ENCODE measurements at places on chromosomes 3 and 15.

DNA sequence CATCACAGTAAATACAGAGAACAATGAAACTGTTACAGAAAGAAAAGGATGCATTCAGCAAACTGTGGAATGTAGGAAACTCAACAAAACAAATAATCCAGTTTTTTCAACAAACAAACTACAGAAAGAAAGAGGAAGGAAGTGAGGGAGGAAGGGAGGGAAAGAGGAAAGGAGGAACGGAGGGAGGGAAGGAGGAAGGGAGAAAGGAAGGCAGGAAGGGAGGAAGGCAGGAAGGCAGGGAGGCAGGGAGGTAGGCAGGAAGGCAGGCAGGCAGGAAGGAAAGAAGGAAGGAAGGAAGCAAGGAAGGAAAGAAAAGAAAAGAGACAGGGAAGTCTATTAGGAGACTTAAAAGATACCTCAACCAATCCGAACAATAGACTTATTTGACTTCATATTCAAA, 135.7 kb downstream of the EFHB start:
- DNase-seq: no peak

DNA sequence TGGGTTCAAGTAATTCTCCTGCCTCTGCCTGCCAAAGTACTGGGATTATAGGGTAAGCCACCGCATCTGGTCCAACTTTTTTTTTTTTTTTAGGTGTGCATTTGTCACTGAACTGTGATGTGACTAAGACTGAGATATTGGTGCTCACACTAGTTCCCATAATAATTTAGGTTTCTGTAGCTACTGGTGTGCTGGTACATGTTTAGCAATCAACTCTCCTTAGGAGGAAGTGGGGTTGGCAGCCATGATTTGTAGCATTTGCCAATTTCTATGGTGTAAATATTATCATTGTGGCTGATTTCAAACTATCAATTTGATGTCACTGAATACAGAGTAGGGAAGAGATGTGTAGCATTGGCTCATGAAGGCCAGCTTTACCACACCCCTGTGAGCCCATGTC, 372.7 kb downstream of the EDEM1 start:
- no peak for DNase-seq

DNA sequence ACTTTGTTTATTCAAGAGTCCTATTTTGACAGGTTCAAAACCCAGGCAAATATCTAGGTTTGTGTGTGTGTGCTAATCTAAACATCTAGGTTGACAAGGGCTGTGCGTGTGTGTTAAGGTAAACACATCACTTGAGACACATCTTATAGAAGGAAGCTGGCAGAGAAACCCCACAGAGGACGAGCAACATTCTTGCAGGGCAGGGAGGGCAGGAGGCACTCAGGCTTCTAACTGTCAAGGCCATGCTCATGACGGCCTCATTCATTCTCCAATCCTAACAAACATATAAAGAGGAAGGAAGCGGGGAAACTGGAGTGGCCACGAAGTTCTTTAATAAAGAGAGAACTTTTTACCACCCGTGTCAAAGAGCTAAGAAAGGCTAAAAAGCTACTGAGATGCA, 43.4 kb downstream of the SLCO2A1 start:
- no peak for DNase-seq

DNA sequence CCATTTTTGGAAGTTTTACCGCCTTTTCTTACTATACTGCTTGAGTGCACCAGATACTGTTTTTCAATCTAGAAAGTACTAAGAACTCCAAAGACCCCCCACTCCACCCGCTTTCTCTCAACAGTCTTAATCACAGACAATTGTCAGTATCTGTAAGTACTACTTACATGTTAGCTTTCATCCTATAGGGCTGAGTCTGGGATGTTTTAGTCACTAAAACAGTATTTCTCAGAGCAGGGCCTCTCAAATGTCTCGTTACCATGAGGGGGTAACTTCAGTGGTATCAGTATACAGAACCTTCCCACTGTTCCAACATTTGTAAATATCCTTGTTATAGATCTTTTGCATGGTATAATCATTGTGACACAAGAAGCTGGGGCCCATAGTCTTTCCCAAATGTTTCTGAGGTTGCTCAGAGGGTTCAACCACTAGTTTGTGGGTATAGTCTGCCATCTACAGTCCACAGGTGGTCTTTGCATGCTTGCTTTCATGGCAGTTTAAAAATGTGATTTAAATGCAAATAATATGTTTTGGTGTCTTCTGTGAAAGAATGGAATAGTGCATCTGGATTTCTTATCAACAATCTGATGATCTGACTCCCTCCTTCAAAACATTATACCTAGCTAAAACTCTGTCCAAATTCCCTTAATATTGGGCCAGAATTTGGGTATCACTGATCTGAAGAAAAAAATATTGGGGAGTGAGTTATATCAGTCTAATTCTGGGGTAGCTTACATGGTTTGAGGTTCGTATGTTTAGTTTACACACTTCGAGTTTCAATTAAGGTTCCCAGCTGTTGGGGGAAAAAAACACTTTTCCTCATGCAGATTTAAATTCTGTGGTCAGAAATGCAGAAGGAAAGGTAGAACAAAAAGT, 18.0 kb upstream of the DNAJC13 start:
- DNase-seq: peak; percentile 20

GRCh38 chr3:5389057-5389456, 201.6 kb downstream of the EDEM1 start:
- DNase-seq: no peak

DNA sequence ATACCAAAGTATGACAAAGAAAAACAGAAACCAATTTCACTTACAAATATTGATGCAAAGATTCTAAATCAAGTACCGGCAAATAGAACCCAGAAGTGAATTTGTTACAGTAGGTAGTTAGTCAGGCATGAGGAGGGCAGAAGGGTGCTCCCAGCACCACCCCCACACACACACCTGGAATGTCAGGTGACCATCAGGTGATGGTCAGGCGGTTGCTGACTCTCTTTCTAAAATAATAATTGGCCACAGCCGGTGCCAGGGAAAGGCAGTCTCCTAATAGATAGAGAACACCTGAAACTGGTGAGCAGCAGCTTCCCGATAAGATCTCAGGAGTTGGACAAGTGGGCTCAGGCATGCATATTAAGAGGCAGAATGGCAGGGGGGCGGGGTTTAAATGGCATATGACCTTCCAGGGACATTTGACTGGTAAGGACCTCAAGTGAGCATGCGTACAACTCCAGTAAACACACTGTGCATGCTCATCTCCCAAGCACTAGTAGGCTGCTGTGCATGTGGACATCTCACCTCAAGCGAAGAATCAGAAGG, 131.1 kb downstream of the ANO10 start:
- DNase-seq: no peak

- no peak for DNase-seq
These were observed 10.6 kb upstream of the SH3BP5 start for GRCh38 chr3:15342945-15343344.

GRCh38 chr3:18585004-18585968, 160.1 kb upstream of the SATB1 start:
- DNase-seq: no peak

- DNase-seq: no peak
These were observed 51.9 kb downstream of the NKIRAS1 start for GRCh38 chr3:23864931-23865330.

- no peak for DNase-seq
These were observed 1081.5 kb downstream of the FHIT start for GRCh38 chr3:60169755-60170154.

DNA sequence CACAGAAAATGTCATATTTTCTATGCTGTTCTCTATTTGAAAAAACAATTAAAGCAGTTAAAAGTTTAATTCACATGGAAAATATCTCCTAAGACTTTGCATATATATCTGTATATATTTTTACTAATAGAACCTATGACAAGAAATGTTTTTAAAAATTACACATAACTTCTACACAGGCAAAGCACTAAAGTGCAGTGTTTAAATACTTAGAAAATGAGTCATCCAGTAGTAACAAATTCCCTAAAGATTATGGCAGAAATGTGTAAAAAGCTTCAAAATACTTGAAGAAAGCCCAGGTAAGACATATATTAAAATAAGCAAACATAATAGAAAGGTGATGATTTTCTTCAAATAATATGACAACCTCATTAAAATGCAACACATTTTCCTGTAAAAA, 236.6 kb downstream of the TBC1D5 start:
- DNase-seq: no peak

DNA sequence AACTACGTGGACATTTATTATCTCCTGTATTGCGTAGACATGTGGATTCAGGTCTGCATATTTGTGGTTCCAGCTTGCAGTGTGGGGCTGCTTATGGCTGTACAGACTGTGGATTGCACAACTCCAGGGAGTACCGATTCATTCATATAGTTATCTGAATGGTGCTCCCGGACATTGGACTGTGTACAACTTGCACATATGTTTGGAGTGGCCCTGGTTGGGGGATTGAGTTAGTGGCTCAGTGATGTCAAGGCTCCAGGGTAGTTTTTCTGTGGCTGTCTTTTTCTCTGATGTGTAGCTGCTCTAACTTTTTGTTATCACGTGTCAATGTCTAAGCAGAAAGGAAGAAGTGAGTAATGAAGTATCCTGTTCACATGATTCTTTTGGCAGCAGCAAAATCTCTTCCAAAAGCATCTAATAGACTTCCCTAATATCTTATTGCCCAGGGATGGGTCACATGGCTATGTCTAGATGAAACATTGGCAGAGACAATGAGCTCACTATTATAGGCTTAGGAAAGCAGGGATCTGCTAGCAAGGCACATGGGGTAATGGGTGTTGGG, 15.8 kb downstream of the ST3GAL6 start:
- DNase-seq: peak; percentile 96

DNA sequence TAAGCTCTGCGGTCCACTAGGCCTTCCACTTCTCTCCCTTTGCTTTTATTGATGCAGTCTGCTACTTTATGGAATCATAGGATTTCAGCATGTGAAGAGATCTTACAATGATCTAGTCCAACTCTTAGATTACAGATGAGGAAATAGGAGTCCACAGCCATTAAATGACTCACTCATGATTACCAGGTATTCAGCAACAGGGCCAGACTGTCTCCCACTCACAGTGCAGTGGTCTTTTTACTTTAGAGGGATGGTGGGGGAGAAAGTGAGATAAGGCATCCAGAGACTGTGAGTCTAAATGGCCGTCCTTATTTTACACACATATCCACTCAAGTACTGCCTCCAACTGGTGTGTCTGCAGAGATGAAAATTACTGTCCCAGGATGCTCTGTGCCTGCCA, 88.5 kb upstream of the SKOR1 start:
- no peak for DNase-seq

- no peak for DNase-seq
These were observed 59.4 kb upstream of the IMPG2 start for GRCh38 chr3:101379658-101380376.

DNA sequence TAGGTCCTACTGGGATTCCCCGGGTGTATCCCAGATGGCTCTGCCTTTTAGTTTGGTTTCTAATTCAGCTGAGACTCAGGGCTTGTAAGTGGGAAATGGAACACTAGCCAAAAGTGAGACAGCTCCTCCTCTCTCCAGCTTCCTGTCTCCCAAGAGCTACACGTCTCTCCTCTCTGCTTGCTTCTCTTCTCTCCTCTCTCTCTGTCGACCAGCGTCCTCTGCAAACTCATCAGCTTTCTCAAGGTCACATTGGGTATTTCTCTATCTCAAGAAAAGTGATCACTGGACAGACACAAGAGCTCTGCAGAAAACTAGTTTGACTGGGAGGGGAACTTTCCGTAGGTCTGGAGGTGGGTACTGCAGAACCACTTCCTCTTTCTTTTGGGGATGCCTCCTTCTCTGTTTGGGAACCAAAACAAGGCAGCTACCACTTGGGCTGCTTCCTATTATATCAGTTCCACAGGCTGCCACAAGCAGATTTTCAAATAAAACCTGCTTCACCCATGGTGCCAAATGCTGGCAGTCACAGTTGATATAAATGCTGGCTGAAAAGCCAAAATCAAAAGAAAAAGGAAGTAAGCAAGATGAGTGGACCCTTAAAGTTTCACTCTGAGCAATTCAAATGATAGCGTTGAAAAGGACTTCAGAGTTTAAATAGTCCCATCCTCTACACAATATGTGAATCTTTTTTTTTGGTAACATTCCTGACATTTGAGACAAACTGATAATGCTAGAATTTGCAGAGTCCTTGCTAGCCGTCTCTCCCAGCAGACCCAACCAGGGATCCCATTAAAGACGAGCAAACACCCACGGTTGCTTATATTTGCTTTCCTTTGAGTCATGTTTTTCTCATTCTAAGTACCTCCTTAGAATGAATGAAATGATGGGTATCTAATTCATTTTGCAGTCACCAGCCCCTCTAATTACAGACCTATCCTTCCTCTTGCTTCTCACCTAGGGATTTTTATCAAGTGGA, 7.2 kb upstream of the DYNC1LI1 start:
- no peak for DNase-seq

GRCh38 chr3:13595485-13595884, 46.6 kb downstream of the FBLN2 start:
- no peak for DNase-seq

GRCh38 chr3:129068291-129068886, 7.8 kb downstream of the GP9 start:
- DNase-seq: no peak

DNA sequence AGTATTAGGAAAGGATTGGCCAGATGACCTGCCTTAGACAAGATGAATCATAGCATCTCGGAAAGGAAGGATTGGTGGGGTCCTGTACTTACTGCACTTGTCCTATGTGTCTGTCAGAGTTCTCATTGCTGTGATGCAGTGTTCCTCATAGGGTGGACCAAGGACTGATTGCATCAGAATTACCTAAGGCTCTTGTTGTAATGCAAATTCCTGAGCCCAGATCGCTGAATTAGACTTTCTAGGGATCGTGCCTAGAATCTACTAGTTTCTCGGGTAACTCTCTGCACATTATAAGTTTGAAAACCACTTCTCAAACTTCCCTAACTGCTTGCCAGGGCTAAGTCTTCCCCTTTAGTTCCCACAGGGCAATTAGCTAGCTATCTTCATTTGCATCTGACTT, 74.9 kb upstream of the SKOR1 start:
- DNase-seq: peak; percentile 15

GRCh38 chr3:159882790-159883779, 105.5 kb upstream of the IL12A start:
- peak; percentile 67 for DNase-seq

GRCh38 chr15:70439304-70439877, 324.0 kb downstream of the UACA start:
- no peak for DNase-seq

DNA sequence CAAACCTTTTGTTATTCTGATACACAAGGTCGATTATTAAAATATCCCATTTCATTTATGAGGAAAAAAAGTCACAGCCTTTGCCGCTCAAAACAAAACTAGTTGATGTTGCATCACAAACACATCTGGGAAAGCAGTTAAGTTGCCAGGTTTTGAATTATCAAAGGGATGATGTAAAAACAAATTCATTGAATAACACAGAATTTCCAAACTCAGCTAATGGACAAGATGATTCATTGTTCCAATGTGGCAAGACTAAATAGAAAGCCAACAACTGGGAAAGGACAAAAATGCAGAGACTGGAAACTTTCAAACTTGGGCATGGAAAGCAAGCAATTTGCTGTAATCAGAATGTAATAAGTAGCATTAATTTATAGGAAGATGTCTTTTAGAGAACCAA, 610.0 kb upstream of the ZNF385D start:
- DNase-seq: peak; percentile 59

GRCh38 chr3:49007771-49008528, 759 bp downstream of the WDR6 start:
- DNase-seq: peak; percentile 48

GRCh38 chr3:32447865-32448400, 54.7 kb downstream of the CMTM6 start:
- no peak for DNase-seq

- no peak for DNase-seq
These were observed 16.6 kb upstream of the SEMA3F start for GRCh38 chr3:50138266-50139200.

- no peak for DNase-seq
These were observed 87.2 kb upstream of the TPRG1 start for GRCh38 chr3:189084620-189085019.

- DNase-seq: no peak
These were observed 28.0 kb upstream of the PCSK6 start for GRCh38 chr15:101517504-101517903.

Measured in skeletal muscle cell (primary cell).